Mesenteric fat pad (tissue), 1 donor: ENCODE measurements at places on chromosomes 6 and 20. TPM values are rescaled to one million over a fixed set of nuclear protein-coding genes. Genes with fewer than 3 reads are reported as not detected.

WFDC10B gene
- not detected for total RNA-seq

MTCH1 gene
- 169 TPM for total RNA-seq

FUT9 gene
- total RNA-seq: not detected

ERVFRD-1 gene
- 0.13 TPM for total RNA-seq

CST1 gene
- total RNA-seq: not detected

IMPG1 gene
- not detected for total RNA-seq

SLC17A4 gene
- 0.10 TPM for total RNA-seq

HMGCLL1 gene
- total RNA-seq: 0.29 TPM

PNLDC1 gene
- not detected for total RNA-seq

KIAA0408 gene
- total RNA-seq: 2.7 TPM

RING1 gene
- total RNA-seq: 32.6 TPM
